CD4-positive, alpha-beta T cell treated with Interleukin-6 for 4 hours (primary cell): ENCODE measurements at places on chromosomes 12 and 14.

GRCh38 chr12:3049611-3050249 is 27.4 kb upstream of the TSPAN9 start:
- DNase-seq, result no peak

DNA sequence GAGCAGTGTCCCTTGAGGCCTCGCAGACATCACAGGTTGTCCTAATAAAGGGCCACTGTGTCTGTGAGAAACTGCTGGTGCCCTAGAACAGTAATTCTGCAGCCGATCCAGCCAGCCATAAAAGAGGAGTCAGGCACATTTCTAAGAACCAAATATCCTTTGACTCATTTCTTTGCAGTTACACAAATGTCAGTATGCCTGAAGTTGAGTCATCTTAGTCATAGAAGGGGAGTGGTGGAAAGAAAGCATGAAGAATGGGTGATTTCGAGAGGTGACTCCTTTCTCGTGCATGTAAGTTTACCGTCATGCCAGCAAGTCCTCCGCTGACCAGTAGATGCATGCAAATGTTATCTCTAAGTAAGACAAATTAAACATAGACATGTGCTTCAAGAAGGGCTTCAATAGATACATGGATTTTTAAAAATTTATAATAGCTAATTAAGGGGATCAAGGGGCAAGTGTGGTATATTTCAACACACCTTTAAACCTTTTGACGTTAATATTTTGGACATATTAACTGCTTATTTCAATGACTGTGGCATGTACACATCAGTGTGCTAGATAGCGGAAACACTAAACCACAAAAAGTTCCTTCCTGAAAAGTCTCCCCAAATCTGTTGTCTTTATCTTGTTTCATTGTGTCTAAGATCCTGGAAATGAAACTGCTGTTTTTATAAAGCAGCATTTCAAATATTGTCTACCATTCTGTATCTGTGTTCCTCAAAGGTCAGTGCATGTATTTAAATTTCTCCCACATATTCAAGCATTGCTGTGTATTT is 497.4 kb downstream of the NPAS3 start:
- DNase-seq, result no peak

GRCh38 chr14:37170993-37171392 is 1.4 kb downstream of the SLC25A21 start:
- no peak for DNase-seq

- no peak for DNase-seq
These were observed 164.6 kb downstream of the TMEM117 start for GRCh38 chr12:44000309-44000952.

GRCh38 chr12:24997970-24998582 is 49.2 kb upstream of the BCAT1 start:
- no peak for DNase-seq

GRCh38 chr14:102140027-102140749 is 491 bp downstream of the WDR20 start:
- DNase-seq, result peak; percentile 47

- no peak for DNase-seq
These were observed 60.9 kb upstream of the FBRSL1 start for GRCh38 chr12:132428936-132429601.

- DNase-seq, result no peak
These were observed 29.1 kb downstream of the AP5M1 start for GRCh38 chr14:57297852-57298251.

- DNase-seq, result peak; percentile 77
These were observed at the start of gene DGLUCY for GRCh38 chr14:91113829-91114078. DGLUCY (plus strand) TSS chr14:91114073; CDS start chr14:91160295, 46,222 bp downstream.

DNA sequence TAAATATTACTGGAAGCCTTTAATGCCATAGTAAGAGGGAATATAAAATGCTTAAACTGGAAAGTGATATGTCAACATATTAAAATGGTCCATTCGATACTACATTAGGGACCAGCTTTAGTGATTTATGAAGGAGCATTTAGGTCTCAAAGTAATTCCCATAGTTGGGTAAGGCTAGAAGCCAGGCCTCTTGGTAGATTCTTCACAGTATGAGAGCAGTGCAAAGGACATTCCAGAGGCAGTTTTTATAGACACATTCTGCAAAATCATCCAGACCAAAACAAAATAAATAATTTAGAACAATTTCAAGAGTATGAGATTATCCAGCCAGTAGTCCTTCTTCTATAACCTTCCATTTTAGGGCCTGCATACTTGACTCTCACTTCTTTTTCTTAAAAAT is 142.6 kb upstream of the PDZRN4 start:
- DNase-seq, result no peak

- DNase-seq, result peak; percentile 53
These were observed 17.1 kb upstream of the OR10P1 start for GRCh38 chr12:55619354-55620138.

DNA sequence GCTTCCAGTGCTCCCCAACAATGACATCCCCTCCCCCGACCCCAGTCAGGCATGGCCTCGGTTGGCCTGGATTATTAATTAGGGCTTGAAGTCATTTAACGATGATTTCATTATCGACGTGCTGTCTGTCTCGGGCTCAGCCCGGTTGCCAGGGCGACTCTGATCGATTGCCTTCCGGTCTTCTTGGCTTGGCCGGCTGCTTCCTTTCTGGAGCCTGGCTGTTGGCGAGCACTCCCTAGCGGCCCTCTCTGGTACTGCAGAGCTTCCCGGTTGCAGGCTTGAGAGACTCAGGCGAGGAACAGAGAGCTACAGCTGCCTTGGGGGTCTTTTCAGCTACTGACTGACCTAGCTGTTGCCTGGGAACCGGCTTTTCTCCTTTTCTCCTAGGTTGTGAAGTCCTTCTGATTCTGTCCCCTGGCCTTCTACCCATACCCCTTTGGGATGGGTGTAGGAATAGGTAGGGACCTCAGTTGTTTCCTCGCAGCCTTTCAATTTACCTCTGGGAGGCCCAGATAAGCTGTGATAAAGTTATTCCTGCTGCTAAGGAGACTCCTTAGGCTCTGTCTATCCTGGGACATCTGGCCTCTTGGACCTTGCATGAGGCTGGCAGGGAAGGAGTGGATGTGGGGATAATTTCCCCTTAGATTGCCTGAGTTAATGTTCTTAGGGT is 5.5 kb upstream of the CISTR start:
- DNase-seq, result peak; percentile 82

GRCh38 chr12:131027876-131028586 is 74.3 kb downstream of the ADGRD1 start:
- DNase-seq, result no peak

DNA sequence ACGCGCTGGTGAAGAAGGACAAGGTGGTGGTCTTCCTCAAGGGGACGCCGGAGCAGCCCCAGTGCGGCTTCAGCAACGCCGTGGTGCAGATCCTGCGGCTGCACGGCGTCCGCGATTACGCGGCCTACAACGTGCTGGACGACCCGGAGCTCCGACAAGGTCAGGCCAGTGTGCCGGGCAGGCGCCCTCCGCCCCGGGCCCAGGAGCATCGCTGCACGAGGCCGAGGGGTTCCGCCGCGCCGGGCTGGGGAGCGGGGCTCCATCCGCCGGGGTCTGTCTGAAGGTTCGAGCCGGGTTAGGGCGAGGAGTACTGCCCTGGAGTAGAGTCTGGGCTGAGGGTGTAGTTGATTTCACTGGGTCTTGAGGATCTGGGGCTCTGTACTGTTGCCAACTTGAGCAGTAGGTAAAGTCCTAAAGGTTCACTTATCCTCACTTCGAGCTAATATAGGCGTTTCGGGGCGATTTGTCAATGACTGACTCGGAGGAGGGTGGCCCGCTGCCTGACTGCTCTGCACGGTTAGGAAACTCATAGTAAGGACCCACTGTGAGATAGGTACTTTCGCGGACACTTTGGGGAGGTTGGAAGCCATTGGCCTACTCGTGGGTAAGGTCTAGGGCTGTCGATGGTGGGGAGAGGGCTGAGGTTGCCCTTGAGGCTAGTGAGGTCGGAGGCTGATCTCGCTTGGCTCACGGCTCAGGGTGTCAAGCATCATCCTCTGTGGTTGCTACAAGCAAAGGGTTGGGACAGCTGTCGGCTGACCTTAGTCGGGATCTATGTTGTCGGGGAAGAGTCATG is 574 bp downstream of the GLRX5 start:
- no peak for DNase-seq

DNA sequence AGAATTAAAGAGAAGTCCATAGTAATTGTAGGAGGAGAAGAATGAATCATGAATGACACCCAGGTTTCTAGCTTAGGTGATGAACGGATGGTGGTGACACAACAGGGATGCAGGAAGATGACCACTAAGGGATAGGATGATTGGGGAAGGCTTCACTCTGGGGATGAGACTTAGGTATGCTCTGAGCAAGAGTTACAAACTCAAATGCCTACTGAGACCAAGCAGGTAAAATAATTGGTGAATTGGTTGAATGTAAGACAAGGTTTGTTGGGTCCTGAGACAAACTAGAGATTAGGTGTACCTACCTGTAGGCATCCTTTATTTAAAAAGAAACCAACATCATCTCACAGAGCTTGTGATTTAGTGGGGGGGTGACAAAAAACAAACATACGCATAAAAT is 116.3 kb downstream of the CFAP54 start:
- no peak for DNase-seq

- no peak for DNase-seq
These were observed 145.1 kb upstream of the GRIP1 start for GRCh38 chr12:66823857-66824570.

DNA sequence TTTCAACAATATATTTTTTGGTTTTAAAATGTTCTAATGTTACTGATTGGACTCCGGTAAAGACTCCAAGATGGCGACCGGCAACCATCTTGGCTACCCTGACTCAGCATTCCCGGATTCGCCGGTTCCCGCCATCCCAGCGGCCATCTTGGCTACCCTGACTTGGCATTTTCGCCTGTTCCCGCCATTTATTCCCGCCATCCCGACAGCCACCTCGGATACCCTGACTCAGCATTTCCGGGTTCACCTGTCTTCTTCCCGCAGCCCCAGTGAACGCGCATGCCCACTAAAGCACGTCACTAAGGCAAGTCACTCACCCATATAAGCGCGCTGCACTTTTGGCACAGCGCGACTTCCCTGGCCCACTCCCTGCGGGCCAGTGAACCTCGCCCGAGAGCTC is 9.0 kb upstream of the LRFN5 start:
- no peak for DNase-seq

- no peak for DNase-seq
These were observed 218.5 kb downstream of the PHETA1 start for GRCh38 chr12:111150360-111150759.

DNA sequence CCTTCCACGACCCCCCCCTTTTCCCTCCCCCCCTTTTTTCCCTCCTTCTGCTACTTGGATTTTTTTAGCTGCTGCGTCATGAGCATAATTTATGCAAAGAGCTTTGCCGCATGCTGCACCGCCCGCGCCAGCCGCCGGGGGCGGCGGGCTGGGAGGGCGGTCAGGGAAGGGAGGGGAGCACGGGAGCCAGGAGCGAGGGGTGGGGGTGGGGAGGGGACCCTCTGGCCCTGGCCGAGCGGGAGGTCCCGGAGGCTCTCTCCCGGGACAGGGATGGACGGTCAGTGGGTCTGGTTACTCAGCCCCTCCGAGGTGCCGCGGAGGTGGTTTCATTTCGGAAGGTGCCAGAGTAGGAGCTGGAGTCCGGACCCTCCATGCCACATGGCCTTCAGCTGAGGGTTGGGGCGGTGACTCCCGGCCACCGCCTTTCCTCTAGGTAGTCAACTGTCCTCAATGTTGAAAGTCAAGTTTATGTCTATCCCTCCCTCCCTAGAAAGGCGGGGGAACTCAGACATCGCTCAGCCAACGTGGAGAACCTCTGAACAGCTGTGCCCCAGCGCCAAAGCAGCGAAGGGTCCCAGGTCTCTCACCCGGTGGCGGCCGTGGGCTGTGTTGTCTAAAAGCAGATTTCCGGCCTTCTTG is at the start of gene POU6F1:
Gene POU6F1, minus strand, starts transcription at position 95 of the 639 bp plus-strand sequence. CDS start 11,226 bp downstream, outside the sequence.
- DNase-seq, result peak; percentile 75

DNA sequence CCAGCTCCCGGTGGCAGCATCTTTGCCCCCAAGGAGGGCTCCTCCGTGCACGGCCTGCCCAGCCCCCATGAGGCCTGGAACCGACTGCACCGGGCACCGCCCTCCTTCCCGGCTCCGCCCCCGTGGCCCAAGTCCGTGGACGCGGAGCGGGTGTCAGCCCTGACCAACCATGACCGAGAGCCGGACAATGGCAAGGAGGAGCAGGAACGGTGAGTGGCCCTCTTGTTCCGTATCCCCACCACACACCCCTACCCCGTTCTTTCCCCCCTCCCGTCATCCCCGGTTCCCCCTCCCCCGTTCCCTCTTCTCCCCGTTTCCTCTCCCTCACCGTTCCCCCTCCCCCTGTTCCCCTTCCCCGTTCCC is 28.3 kb downstream of the LRCOL1 start:
- no peak for DNase-seq

- DNase-seq, result peak; percentile 60
These were observed 2.0 kb upstream of the ART4 start for GRCh38 chr12:14845350-14845750.

- DNase-seq, result no peak
These were observed 377.6 kb downstream of the FLRT2 start for GRCh38 chr14:85907536-85907935.

- DNase-seq, result no peak
These were observed 128.0 kb downstream of the NDUFA12 start for GRCh38 chr12:94875525-94875924.

DNA sequence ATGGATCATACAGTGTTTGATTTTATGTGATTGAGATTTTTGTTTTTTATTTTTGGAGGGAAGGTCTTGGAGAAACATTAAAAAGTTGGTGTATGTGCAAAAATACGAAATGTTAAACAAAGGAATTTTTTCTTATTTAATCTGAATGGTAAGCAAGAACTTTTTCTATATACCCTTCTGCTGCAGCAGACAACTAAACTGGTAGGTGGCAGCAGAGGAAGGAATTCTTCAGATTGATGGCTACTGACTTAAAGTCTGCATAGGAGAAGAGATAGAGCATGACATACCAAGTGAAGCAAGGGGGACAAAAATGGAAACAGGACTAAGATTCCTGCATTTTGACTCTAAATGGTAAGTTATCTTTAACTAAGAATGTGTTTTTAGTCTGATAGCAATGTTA is 42.0 kb upstream of the A2ML1 start:
- no peak for DNase-seq

GRCh38 chr14:73227812-73228781 is 9.2 kb upstream of the PAPLN start:
- no peak for DNase-seq
